ENCODE measurements at places on chromosomes 3 and 15.
A peak's percentile ranks its signal among the peaks of the same experiment; 100 is the strongest.

DNA sequence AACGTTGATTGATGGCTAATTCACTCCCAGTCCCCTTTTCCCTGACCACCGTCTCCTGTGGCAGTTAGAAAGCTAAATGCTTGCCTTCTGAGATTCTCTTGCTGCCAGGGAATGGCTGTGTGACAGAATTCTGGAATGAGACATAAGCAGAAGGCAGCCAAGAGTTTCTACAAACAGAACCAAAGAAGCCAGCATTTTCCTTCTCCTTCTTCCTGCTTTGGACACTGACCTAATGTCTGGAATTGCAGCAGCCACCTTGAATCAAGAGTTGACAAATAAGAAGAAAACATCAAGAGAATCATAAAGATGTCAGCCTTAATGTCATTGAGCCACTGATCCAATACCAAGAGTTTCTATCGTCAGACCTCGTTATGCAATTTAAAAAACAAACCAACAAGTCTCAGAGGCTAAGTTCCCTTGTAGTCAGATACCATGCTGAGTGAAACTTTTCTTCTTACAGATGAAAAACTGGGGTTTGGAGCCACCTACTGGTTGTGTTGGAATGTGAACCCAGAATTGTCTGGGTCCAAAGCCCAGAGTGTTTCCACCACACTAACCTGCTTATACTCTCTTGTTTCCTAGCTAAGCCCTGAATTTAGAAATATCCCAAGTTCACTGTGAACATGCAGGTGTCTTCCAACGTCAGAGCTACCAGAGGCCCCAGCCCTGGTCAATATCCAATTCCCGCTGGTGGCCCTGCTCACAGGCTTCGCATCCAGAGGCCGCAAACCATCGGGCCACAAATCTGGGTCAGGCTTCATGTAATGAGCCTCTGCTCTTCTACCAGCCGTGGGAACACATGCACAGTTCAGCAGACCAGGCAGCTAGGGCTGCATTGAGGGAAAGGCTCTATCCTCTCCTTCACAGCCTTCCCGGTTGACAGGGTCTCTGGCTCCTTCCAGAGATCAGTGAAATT is 42.5 kb downstream of the MCF2L2 start:
- DNase-seq: peak; percentile 93

- DNase-seq: no peak
Observed at GRCh38 chr3:47006145-47006651, 26.7 kb downstream of the NBEAL2 start.

GRCh38 chr15:52097180-52097579 is 15.4 kb downstream of the BCL2L10 start:
- peak; percentile 42 for DNase-seq

GRCh38 chr3:187807086-187807862 is 62.0 kb upstream of the BCL6 start:
- no peak for DNase-seq

DNA sequence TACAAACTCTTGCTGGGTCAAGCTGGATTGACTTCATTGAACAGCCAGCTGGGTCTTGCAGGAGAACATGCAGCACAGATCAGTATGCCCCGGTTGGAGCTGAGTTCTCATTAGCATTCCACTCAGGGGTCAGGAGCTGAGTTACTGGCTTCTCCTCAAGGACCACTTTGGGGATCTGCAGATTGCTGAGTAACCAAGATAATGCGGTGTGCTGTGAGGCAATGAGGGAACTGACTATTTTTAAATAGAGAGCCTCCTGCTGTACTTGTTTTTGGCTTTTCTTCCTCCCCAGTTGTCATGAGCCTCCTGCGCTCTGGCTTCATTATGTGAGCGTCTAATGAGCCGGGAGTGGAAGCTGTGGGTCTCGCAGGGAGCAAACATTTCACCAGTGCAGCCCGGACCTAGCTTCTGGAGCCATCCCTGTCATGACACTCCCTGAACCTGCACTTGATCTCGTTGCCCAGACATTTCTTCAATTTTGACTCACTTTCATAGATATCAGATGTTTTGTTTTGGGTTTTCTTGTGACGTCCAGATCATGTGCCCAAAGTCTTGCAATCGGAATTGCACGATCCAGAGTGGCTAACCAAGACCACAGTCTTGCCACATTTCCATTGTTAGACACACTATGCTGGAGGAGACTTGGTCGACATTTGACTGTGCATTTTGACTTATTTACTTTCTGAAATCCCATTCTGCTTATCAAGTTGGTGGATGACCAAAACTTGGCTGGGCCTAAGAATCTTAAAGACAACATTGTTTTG is 327.2 kb downstream of the LRTM1 start:
- DNase-seq: no peak

DNA sequence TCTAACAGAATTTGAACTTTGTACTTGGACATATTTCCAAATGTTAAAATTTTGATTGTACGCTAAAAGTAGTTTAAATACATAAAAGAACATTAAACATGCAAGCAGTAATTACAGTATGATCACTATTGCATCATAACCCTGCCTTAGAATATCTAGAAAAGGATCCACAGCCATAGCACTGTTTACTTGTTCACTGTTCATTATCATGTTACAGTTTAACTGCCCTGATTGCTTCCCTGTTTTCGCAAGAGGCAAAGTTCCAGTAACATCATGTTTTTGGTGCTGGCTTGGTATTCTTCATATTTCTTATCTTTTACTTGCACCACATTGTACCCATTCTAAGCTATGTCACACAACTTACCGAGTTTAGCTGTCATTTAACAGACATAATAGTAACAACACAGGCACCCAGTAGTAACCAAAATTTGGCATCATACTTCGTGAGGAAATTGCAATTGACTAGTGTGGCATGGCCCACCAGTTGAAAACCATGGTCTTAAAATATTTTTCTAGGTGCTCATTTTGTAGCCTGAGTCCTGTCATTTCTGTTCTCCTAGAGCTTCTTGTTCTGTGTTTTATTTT is 13.3 kb upstream of the TMEM87A start:
- DNase-seq: peak; percentile 61

GRCh38 chr3:188036375-188037194 is 117.4 kb upstream of the LPP start:
- no peak for DNase-seq

GRCh38 chr15:59741274-59741906 is 52.3 kb upstream of the BNIP2 start:
- peak; percentile 47 for DNase-seq

DNA sequence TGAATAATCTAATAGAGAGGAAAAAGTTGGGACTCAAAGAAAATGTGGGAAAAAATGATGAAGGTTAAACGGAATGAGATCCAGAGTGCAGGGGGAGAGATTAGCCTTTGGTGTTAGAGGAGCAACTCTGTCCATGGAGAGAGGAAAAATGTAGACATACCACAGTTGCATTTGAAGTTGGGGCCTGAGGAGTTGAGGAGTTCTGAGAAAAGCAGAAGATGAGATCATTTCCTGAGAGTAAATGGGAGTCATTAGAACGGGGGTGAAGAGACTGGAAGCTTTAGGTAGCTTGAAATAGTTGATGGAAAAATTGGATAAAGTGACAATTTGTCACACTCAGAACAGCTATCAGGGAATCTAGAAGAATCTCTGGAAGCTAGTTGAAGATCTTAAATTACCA is 7.3 kb downstream of the CCR5AS start:
- DNase-seq: no peak

GRCh38 chr3:16130066-16130465 is 44.4 kb upstream of the GALNT15 start:
- DNase-seq: no peak

- no peak for DNase-seq
Observed at GRCh38 chr3:183427196-183427875, 1.1 kb downstream of the MCF2L2 start.

DNA sequence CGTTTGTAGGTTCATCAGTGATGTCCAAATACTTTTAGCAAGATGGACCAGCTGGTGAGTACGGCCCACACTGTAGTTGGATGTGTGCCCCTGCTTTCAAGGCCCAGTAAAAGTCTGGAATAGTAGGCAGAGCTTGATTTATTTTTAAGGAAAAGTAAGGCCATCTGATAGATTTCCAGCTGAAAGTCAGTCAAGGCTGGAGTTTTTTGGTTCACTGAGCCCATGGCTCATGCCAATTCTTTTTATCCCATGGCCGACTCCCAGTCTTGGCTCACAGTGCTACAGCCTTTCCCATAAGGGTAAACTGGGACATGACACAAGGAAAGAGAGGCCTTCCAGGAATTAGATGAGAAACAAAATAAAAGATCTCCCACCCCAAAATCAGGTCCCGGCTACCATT is 13.5 kb downstream of the CCDC80 start:
- no peak for DNase-seq

- DNase-seq: peak; percentile 24
Observed at GRCh38 chr3:123361071-123361470, 87.8 kb downstream of the ADCY5 start.

- no peak for DNase-seq
Observed at GRCh38 chr3:244041-244440, 47.5 kb downstream of the CHL1 start.

DNA sequence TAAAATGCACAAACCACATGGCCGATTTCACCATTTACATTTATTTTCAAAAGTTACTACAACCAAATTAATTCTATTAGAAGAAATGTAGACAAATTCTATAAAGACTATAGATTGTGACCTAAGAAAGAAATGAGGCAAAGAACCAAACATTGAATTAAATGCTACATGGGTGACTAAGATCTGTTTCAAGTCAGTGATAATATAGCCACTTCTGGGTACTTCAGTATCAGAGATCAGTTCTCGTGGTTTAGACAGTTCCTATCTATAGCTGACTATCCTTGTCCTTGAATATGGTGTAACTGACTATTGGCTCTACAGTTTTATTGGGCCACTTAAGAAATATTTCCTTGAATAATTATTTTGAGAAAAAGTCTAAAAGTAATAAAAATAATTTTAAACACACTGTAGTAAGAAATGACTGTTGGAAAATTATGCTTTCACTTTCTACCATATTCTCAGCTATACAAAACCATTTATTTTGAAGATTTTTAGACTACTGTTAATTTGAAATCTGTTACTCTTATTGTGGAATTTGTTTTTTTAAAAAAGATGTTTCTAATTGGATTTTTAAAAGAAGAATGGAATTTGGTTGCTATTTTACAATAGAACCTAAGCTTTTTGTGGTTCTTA is 14.1 kb downstream of the KCNMB3 start:
- peak; percentile 85 for DNase-seq

DNA sequence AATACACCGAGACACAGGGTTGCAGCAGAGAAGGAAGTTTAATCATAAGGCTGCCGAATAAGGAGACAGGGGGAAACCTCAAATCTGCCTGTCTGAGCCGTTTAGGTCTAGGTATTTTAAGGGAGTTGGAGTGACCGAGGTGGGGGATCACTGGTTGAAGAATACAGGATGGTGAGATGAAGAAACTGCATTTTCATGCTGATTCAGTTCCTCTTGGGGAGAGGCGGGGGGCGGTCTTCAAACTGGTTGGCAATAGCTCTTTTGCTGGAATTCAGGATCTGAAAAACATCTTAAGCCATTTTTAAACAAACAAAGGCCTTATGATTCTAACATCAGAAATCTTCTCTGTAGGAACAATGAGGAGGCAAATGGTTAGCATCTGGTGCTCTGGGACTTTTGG is 699.5 kb upstream of the CFAP20DC start:
- DNase-seq: peak; percentile 25

DNA sequence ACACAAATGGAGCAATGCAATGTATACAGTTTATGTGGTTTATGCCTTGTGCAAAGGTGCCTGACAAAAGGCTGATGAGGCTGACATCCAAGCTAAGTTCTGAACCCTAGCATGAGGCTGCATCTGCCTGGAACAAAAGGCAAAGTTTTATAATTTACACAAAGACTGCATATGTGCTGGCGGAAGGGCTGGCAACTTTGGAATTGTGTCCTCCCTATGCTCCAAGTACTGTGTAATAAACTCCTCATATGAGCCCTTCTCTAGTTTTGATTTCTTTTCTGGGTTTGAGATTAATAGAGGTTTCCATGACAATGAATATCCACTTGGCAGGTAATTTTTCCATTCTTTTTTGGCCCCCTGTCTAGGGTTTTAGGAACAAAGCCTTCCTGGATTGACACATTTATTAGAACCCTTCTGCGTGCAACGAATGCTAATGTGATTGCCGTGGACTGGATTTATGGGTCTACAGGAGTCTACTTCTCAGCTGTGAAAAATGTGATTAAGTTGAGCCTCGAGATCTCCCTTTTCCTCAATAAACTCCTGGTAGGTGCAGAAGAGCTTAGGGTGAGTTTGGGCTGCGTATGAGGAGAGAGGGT is 10.8 kb downstream of the PLA1A start:
- no peak for DNase-seq

DNA sequence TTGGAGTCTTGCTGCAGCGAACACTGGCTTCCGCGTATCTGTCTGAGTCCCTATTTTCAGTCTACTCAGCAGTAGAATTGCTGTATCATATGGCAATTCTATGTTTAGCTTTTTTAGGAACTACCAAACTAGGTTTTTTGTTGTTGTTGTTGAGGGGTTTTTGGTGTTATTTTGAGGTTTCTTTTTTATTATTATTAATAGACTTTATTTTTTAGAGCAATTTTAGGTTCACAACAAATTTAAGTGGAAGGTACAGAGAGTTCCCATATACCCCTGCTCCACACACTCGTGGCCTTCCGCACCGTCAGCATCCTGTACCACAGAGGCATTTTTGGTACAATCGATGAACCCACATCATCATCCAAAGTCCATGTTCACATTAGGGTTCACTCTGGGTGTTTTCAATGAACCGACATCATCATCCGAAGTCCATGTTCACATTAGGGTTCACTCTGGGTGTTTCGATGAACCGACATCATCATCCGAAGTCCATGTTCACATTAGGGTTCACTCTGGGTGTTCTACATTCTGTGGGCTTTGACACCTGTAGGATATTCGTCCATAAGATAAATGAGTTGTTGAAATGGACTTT is 67.9 kb downstream of the LMLN start:
- no peak for DNase-seq

DNA sequence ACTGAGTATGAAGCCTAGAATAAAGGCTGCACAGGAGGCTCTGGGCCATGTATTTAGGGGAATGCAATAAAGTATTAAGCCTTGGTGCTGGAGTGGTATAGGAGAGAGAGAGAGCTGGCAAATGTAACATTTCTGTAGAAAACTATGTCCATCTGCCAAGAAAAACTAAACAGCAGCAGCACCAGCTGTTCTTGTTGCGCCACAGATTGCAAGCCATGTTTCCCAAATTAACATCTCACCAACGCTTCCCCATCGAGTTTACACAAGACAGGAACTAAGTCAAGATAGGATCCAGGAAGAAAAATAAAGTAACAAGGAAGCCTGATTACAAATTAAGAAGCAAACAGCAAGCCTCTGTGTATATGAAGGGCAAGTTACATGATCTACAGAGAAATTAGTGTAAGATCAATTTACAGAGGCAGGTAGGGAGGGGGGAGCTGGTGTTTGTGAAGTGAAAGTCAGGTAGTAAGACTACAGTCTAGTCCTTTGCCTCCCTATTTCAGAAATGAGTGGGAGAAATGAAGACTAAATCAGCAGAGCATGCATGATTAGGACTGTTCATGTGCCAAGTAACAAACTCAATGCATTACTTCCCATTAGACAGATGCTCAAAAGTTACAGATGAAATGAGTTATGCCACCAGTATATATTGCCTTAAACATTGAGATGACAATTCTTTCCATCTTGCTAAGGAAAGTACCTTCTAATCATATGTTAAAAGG is 900.5 kb downstream of the EPHA3 start:
- DNase-seq: peak; percentile 5

GRCh38 chr3:17811646-17812045 is 69.2 kb upstream of the TBC1D5 start:
- DNase-seq: no peak

Data from hematopoietic multipotent progenitor cell treated with erythropoietin and hydrocortisone succinate and interleukin-3 and kit ligand, for 6 days (in vitro differentiated cells).